ENCODE measurements at places on chromosomes 5 and 9. TPM values are rescaled to one million over a fixed set of nuclear protein-coding genes. Genes with fewer than 3 reads are reported as not detected.

The CDH12 gene
- total RNA-seq, result 0.90 TPM

DNA sequence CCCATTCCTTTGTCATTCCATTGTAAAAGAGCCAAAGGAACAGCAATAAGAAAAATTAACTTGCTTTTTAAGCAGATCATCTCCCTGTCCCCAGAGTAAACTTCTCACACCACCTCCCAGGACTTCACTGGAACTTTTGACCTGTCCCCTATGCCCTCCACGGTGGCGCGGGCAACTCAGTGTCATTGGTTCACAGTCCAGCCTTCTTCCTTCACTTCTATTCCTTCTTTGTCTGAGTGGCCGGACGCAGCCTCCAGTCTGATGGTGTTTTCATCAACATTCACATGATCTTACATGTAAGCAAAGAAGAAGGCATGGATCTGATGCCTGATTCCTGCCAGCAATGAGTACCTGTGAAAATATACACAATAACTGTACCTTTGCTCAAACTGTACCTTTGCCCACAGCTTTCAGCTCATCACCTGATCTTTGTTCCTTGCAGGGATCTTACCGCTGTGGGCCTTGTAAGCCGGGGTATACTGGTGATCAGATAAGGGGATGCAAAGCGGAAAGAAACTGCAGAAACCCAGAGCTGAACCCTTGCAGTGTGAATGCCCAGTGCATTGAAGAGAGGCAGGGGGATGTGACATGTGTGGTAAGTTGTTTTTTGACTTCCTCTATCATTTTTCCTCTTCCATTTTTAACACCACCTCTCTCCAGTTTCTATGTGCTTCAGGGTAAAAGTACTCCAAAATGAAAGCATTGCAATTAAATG is 32.5 kb downstream of the THBS4 start:
- H3K4me3 ChIP-seq, result no peak overlapping the region
- no peak overlapping the region for H3K27ac ChIP-seq
- peaks cover 3% of the 10 kb centered on the region for H3K4me1 ChIP-seq
- peak; percentile 10 for DNase-seq
- no peaks in the 10 kb centered on the region for H3K36me3 ChIP-seq

GRCh38 chr5:126938466-126938865 is 91.9 kb downstream of the MARCHF3 start:
- H3K4me1 ChIP-seq, result peaks cover 9% of the 10 kb centered on the region
- H3K27me3 ChIP-seq, result no peaks in the 10 kb centered on the region
- no peak overlapping the region for H3K27ac ChIP-seq
- no peaks in the 10 kb centered on the region for H3K36me3 ChIP-seq

The RAB3C gene
- 15.1 TPM for total RNA-seq

GRCh38 chr9:113368982-113369854 is 7.6 kb downstream of the HDHD3 start:
- H3K27ac ChIP-seq, result no peak overlapping the region
- H3K36me3 ChIP-seq, result peaks cover 24% of the 10 kb centered on the region
- DNase-seq, result no peak
- H3K4me1 ChIP-seq, result peaks cover 10% of the 10 kb centered on the region
- H3K4me3 ChIP-seq, result no peak overlapping the region
- H3K27me3 ChIP-seq, result no peaks in the 10 kb centered on the region

DNA sequence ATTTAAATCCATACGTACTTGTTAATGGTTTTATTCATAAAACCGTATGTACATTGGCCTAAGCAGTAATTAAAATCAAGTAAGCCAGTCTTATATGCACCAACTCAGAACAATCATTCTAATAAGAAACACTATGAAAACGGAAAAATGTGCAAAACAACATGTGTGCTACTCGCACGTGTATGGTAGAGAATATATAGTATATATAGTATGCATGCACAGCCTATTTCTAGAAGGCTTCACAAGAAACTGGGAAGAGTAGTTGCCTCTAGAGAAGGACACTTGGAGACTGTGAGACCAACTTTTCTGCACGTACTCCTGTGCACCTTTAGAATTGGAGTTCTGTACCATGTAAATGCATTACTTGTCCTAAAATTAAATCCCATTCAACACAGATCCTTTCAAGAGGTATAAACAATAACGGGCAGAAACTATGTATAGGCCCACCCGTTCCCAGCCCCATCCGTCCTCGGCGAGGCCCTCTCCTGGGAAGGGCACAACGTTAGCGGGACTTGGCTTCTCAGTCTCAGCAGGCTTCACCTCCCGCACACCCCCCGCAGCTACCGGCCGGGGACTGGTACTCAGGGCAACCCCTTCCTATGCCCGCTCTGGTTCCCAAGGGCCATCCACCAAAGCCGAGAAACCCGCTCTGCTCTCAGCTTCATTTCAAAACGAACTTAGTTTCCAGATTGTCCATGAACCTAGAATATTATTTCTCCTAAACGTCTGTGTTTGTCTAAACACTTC is 2.0 kb downstream of the CDC14B start:
- no peaks in the 10 kb centered on the region for H3K36me3 ChIP-seq
- peaks cover 8% of the 10 kb centered on the region for H3K4me1 ChIP-seq
- no peaks in the 10 kb centered on the region for H3K27me3 ChIP-seq

Data from endodermal cell (in vitro differentiated cells).